ENCODE measurements at places on chromosomes 1 and 21.

GRCh38 chr21:45478115-45478801 is 64.0 kb downstream of the SLC19A1 start:
- peak; percentile 51 for DNase-seq

- DNase-seq = no peak
Observed at GRCh38 chr1:236090741-236091147, 25.9 kb upstream of the NID1 start.

GRCh38 chr1:184755226-184756065 is 788 bp upstream of the EDEM3 start:
- DNase-seq = peak; percentile 34

- no peak for DNase-seq
Observed at GRCh38 chr1:87803375-87803774, 474.7 kb downstream of the LMO4 start.

DNA sequence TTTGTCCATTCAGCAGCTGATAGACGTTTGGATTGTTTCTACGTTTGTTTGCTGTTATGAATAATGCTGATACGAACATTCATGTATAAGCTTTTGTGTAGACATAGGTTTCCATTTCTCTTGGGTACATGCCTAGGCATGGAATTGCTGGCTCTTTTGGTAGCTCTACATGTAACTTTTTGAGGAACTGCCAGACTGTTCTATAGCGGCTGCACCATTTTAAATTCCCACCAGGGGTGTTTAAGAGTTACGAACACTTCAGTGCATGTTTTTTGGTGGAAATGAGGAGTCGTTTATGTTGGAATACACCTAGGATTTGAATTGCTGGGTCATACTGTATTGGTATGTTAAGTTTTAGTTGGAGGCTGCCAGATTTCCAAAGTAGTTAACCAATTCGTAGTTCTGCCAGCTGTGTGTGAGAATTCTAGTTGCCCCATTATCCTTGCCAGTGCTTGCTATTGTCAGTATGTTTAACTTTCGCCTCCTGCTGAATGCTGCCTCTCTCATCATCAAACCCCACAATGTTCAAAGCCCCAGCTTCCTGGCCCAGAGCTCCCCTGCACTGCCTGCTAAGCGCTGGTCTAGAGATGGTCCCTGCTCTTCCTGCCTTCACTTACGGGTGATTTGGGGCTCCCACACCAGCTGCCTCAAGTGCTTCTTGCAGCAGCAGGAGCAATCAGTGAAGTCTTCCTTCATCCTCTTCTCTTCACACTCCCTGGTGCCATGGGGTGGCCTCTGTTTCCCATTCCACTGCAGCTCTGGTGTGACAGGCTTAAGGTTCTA is 81.0 kb downstream of the MAN1C1 start:
- no peak for DNase-seq

- no peak for DNase-seq
Observed at GRCh38 chr1:55203064-55203463, 12.1 kb downstream of the USP24 start.

DNA sequence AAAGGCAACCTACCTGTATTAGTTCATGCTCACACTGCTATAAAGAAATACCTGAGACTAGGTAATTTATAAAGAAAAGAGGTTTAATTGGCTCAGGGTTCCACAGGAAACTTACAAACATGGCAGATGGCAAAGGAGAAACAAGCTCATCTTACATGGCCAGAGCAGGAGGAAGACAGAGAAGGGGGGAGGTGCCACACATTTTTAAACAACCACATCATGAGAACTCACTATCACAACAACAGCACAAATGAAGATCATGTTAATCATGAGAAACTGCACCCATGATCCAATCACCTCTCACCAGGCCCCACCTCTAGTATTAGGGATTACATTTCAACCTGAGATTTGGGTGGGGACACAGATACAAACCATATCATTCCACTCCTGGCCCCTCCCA is 90.6 kb upstream of the KCTD3 start:
- DNase-seq = no peak

All from NCI-H345 (cell line).